ENCODE measurements at places on chromosomes 13 and 19. TPM values are rescaled to one million over a fixed set of nuclear protein-coding genes. Genes with fewer than 3 reads are reported as not detected.
A peak's percentile ranks its signal among the peaks of the same experiment; 100 is the strongest.

GRCh38 chr19:1213391-1214286, 8.1 kb downstream of the STK11 start:
- DNase-seq: no peak

- DNase-seq: no peak
Observed at GRCh38 chr13:77831866-77832265, 86.8 kb downstream of the EDNRB start.

The EGLN2 gene
- total RNA-seq: 46.5 TPM

The DLL3 gene
- 13.9 TPM for total RNA-seq

- no peak for DNase-seq
Observed at GRCh38 chr13:94710881-94711560, 1.3 kb downstream of the SOX21 start.

The CTU1 gene
- 4.1 TPM for total RNA-seq

DNA sequence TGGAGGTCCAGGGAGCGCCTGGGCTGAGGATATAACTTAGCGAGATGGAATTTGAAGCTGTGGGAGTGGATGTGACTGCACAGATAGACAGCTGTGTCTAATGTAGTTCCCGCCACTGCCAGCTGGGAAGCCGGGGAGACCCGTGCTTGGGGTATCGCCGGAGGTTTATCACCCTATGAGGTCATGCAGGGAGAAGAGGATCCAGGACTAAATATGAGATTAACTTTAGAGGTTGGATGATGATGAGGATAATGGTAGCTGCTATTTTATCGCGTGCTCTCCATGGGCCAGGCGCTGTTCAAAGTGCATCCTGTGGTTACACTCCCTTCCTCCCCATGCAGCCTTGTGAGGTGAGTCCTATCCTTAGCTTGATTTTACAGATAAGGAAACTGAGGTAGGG, 19.9 kb downstream of the SSC5D start:
- DNase-seq: no peak

The REX1BD gene
- 17.1 TPM for total RNA-seq

DNA sequence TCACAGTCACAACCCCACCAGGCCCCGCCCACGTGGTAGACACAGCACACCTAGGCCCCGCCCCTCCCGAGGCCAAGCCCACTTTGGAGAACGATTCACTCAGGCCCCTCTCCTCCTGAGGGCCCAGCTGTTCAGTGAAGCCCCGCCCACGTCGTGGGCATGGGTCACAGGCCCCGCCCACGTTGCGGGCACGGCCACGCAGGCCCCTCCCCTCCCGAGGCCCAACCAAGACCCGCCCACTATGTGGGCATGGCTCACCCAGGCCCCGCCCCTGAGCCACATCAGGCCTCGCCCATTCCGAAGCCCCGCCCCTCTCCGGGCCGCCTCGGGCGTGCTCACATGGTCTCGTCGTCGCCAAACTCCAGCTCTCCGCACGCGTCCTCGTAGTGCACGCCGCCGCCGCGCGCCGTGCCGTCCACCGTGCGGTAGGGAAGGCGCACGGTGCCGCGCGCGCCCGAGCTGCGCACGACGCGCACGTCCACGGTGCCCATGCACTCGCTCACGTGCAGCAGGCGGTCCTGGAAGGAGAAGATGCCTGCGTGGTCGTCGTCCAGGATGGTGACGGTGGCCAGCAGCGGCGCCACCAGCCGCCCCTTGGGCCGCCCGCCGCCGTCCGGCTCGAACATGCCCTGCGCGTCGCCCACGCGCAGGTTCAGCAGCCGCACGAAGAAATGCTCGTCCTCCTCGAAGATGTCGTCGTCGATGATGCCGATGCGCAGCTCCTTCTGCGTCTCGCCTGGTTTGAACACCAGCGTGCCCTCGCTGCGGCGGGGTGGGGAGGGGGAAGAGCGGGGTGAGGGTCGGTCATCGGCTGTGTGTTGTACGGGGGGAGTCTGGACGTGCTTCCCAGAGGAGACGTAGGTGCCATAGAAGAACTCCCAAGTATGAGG, 24.0 kb downstream of the SLC8A2 start:
- DNase-seq: peak; percentile 74
